CD8-positive, alpha-beta T cell (primary cell): ENCODE measurements at places on chromosomes 2 and 18. TPM values are rescaled to one million over a fixed set of nuclear protein-coding genes. Genes with fewer than 3 reads are reported as not detected.

GRCh38 chr18:53056064-53056463, 716.1 kb downstream of the DCC start:
- no peak for DNase-seq

DNA sequence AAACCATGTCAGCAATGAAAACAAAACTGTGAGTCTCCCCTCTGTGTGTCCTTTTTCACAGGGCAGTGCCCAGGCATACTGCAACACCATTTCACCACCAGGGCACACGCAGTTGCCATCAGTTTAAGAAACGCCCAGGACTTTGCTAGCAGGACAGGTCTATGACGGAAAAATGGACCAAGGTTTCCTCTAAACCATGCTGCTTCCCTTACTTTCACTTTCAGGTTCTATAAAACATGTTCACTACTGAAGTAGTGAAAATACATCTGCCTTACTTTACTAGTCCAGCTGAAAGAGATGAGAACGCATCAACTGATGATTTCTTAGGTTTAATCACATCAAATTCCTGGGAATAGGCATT, 110.5 kb downstream of the TCF4 start:
- peak; percentile 50 for DNase-seq

DNA sequence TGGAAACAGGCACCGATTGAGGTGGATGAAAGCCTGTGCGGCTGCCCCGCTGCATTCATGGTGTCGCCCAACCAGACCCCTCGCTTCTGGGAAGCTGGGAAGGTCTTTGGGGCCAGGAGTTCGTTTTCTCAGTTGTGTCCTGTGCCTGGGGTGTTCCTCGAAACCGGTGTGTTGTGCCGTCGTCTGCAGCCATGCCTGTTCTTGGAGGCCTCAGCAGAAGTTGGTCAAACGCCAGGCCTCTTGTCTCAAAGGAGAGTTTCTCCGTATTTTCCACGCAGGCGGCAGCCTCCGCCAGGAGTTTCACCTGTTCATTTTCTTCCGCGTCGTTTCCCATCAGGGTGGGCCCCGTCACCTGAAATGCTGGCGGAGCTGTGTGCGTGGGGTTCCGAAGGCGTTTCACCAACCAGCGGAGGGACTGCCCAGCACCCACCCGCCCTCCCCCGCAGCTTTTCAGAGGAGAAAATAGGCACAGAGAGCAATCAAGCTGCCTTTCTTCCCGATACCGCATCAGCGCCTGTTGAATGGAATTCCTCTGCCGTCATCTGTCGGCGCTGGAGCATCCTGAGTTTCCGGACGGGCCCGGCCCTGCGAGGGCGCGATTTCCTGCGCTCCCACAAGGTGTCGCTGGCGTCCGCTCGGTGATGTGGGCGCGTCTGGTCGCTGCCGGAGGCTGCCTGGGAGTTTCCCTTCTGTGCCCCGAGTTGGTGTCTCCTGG, 17.0 kb upstream of the NFATC1 start:
- peak; percentile 87 for DNase-seq

- DNase-seq = peak; percentile 45
These were observed 894 bp downstream of the SMAD7 start for GRCh38 chr18:48949606-48950535.

- no peak for DNase-seq
These were observed 8.1 kb downstream of the ASIC4 start for GRCh38 chr2:219522111-219523030.

The CD207 gene
- not detected for total RNA-seq

The KCNG2 gene
- not detected for total RNA-seq

The VWA3B gene
- total RNA-seq = not detected
